Activated CD8-positive, alpha-beta memory T cell treated with anti-CD3 and anti-CD28 coated beads for 1 hour (primary cell): ENCODE measurements at places on chromosomes 1 and 21.

GRCh38 chr1:235648954-235649367 lies 623 bp downstream of the GNG4 start:
- DNase-seq, result peak; percentile 43

GRCh38 chr1:941588-942383 lies 17.3 kb downstream of the NOC2L start:
- no peak for DNase-seq

DNA sequence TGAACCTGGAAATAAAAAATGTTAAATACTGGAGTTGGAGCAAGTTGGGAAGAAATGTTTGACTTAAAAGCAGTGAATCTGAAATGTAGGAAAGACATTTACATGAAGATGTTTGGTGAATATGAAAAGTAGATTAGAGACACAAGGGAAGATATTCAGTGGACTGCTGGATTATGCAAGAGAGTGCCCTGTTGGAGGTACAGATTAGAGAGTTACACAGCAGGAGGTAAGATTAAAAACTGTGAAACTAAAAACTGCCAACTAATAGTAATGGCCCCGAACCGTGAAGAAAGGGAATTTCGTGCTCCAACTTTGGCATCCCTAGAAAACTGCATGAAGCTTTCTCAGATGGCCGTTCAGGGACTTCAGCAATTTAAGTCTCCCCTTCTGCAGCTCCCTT lies 375.4 kb downstream of the DPYD start:
- DNase-seq, result no peak

DNA sequence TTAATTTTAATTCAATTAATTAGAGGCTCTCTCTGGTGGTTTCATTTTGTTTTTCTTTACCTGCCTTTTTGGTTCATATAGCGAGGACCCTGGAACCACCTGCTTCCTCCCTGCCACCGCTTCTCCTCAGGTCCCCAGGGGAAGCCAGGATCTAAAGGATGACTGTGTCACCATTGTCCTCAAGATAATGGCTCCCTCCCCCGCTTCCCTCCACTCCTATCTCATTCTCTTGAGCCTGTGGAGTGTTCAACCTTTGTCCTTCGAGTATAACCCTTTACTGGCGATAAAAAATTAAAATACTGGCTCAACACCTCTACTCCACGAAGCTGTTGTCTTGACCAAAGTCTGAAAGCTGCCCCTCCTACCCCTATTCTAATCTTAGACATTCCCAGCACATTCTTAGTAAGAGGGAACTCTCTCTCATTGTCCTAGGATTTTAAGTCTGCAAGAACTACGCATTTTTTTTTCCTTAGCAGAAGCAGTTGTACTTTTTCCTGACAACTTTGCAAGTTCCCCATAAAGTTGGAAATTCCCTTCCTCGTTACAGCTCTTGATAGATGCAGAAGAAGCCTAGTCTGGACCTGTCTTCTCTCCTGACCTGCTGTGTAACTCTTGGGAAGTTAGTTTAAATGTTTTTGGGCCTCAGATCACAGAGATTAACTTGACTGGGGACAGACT lies 12.6 kb upstream of the MAPKAPK2 start:
- no peak for DNase-seq

DNA sequence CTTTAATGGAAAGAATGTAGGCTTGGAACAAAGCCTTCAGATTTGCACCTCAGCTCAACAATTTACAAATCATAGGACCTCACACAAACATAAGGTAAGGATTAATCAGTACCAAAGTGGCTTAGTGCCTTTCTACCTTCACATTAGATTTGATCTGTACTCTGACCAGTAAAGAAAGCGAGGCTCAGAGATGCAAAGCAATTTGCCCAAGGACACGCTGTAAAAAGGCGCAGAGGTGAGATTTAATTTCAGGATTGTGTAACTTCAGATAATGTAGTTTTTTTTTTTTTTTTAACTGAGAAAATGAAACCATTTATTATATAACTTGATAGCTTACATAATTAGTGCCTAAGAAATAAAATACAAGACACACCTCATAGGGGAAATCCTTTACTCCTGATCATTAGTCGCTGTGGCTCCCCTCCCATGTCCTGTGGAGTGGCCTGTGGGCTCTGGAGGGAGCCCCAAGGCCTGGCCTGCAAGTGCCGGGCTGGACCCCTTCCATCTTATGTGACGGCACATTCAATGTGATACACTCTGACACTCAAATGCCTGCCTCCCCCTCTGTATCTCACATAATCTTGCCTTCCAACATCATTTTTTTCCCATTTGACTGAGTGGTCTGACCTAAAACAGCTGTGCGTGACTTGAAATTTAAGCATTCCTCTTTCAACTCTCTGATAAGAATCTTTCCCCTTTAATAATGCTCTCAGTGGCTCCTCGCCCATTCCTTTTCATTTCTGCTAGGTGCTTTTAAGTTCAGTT lies 426.5 kb upstream of the DAB1 start:
- DNase-seq, result no peak

GRCh38 chr1:171961861-171962260 lies 120.6 kb downstream of the DNM3 start:
- DNase-seq, result no peak

- DNase-seq, result no peak
Measured at GRCh38 chr1:119960501-119960900, 64.2 kb upstream of the ADAM30 start.

DNA sequence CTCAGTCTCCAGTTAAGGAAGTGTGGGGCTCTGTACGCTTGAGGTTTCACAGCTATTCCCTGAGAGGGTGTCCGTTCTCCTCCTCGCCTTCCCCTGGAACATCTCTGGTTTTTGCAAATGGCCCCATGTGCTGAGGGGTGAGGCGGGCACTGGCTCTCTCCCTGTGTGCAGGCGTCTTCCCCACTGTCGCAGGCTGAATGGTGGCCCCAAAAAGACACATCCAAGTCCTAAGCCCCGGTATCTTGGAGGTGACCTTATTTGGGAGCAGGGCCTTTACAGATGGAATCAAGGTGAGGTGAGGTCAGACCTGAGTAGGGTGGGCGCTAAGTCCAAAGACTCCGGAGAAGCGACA lies 98.0 kb upstream of the TMPRSS2 start:
- no peak for DNase-seq
